ENCODE measurements at places on chromosomes 12 and 14.

DNA sequence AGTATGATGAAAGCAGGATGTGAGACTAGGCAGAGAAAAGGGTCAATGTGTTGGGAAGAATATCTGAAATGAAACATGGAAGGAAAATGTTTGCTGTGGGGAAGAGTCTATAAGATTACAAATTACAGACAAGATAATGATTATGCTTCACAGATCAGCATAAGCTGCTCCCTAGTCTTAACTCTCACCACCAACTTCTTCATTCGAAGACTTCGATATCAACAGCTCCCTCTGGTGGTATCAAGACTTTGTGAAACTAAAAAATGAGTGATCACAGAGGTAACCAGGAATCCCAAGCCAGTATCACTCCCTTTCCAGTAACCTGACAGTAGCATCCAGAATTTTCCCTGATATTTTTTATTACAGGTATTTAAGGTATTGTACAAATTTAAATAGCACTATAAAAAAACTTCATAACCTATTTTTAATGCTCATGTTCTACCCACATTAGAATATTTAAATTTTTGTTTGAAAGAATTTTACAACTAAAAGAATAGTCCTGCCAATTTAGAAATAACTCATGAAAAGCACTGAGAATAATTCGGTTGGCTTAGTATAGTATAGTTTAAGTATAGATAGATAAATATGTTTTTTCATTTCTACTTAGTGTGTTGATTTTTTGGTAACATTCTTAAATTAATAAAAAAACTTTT is 84.4 kb downstream of the C2CD5 start:
- DNase-seq: no peak

- no peak for DNase-seq
Measured at GRCh38 chr12:53659571-53659981, 16.3 kb downstream of the ATP5MC2 start.

GRCh38 chr12:92233346-92234015 is 87.8 kb upstream of the BTG1 start:
- no peak for DNase-seq

DNA sequence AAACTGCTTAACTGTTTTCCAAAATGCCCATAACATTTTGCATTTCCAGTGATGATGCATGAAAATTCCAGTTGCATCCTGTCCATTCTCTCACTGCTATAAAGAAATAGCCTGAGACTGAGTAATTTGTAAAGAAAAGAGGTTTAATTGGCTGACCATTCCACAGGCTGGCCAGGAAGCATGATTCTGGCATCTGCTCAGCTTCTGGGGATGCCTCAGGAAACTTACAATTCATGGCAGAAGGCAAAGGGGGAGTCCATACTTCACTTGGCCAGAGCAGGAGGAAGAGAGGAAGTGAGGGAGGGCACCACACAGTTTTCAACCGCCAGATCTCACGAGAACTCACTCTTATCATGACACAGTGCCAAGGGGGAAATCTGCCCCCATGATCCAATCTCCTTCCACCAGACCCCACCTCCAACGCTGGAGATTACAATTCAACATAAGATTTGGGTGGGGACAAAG is 18.2 kb upstream of the CLEC2D start:
- DNase-seq: no peak

DNA sequence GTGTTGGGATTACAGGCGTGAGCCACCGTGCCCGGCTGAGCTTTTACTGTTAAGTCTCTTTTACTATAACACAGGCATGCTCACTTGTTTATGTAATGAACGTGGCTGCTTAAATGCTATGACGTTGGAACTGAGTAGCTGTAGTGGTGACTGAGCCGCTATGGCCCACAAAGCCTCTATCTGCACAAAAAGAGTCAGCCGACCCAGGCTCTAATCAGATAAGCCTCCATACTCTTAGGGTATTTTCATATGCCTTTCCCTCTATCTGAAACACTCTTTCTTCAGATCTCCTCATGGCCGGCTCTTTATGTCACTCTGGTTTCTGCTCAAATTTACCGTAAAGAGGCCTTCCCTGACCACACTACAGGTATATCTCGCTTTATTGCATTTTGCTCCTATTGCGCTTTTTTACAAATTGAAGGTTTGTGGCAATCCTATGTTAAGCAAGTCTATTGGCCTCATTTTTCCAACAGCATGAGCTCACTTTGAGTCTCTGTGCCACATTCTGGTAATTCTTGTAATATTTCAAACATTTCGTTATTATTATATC is 8.0 kb downstream of the SLC2A14 start:
- no peak for DNase-seq

DNA sequence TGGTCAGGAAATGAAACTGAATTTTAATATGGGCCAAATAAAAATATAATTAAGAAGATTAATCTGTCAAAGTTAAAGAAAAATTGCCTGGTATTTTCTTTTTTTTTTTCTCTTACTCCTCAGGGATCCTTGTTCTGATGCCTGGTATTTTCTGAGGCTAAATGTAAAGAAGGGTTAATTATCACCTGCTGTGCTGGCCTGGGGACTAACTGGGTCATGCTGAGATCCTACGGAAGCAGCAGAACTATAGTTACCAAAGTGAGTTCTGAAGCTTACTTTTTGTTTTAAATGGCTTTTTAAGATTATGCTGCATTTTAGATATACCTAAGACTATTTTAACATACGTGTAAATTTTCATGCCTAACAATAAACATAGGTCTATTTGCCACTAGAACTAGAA is 23.3 kb downstream of the ZC2HC1C start:
- DNase-seq: no peak

GRCh38 chr14:80930836-80931389 is 10.6 kb downstream of the CEP128 start:
- peak; percentile 20 for DNase-seq

GRCh38 chr12:115916910-115917668 is 360.4 kb downstream of the MED13L start:
- peak; percentile 67 for DNase-seq

DNA sequence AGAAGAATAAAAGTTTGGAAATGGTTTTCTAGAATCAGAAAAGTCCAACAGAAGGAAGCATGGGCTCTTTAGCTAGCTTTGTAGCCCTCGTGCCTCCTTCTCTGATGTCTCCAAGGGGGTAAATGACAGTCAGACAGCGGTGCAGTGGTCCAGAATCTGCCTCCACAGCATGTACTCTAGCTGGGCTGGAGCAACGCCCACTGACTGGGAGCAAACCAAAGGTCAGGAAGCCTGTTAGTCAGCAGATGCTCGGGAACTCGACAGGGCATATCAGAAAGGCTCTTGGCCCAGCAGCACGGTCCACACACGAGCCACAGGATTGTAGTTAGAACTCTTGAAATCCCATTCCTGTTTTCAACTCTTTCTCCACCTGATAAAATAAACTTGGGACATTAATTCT is 164.3 kb downstream of the GRIN2B start:
- no peak for DNase-seq

GRCh38 chr14:67856827-67857226 is 37.2 kb downstream of the RAD51B start:
- DNase-seq: no peak

- no peak for DNase-seq
Measured at GRCh38 chr14:104384776-104385071, 194.8 kb upstream of the C14orf180 start.

- no peak for DNase-seq
Measured at GRCh38 chr14:58701604-58702003, 63.8 kb downstream of the DACT1 start.

DNA sequence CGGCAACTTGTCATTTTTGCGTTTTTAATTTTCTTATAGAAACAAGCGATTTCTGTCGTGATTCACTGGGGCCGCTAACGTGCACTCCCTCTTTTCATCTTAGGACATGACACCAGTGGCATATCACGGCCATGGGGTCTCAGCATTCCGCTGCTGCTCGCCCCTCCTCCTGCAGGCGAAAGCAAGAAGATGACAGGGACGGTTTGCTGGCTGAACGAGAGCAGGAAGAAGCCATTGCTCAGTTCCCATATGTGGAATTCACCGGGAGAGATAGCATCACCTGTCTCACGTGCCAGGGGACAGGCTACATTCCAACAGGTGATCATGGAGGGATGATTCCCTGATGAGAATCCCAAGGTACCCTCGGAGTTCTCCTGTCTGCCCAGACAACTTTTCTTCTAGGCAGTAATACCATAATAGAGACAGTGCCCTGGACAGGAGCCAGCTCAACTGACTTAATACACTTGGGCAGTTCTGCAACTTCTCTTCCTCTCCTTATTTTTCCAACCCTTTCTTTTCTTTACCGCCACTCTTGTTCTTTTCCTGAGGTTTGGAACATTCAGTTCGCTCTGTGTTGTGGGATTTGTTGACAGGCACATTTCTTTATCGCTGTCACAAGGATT is 821 bp downstream of the TMEM106C start:
- DNase-seq: no peak

DNA sequence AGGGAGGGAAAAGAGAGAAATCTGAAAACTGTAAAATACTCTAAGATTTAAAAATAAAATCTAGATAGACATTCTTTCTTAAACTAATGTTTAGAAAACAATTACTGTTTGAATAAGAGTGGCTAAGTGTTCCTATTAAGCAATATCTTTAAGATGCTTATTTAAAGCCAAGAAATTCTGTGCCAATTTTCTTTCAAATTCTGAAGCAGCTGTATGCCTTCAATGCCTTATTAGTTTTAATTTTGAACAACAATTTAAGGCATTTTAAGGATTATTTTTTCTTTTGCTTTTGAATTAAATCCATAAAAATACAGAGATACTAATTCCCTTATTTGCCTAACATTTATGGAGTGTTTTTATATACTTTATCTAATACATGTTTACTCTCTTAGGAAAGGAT is 50.3 kb upstream of the KITLG start:
- no peak for DNase-seq

GRCh38 chr12:6532927-6533652 is 1.2 kb upstream of the GAPDH start:
- DNase-seq: peak; percentile 34

DNA sequence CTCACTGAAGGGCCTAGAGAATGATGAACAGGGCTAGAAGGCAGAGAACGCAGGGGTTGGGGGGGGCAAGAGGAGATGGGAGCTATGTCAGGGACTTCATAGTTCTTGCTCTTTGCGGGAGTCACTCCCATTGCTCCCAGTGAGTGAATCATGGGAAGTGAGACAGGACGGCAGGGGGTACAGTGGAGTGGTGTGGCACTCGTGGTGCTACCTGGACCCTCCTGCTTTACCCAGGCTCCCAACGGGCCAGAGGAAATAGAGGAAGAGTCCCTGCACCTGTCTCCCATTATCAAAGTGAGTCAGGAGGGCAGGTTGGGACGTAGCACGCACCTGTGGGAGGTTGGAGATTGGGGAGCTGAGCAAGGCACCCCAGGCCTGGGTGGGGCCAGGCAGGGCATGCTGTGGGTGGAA is 1.3 kb upstream of the KRT8 start:
- DNase-seq: no peak

DNA sequence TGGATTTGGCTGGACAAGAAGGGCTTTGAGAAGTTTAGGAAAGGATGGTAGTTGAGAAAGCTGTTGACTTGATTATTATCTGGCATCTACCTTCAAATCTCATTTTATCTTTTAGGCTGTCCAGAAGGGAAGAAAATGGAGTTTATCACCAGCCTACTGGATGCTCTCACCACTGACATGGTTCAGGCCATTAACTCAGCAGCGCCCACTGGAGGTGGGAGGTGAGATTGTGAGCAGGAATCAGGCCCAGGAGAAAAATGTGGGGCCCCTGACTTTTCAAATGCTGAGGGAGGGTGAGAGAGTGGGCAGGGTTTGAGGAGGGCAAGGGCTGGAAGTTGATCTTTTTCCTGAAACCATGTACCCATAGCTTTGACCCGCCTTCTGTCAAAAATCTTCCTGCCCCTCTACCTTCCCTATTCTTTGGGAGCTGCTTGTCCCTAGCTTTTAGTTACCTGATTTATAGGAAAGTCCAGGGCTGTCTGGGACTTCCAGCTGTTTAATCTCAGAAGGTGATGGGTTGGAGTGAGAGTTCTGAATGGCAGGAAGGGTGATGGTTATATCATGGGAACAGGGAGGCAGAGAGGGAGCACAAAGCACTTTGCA is 134.2 kb downstream of the SMOC1 start:
- peak; percentile 26 for DNase-seq

DNA sequence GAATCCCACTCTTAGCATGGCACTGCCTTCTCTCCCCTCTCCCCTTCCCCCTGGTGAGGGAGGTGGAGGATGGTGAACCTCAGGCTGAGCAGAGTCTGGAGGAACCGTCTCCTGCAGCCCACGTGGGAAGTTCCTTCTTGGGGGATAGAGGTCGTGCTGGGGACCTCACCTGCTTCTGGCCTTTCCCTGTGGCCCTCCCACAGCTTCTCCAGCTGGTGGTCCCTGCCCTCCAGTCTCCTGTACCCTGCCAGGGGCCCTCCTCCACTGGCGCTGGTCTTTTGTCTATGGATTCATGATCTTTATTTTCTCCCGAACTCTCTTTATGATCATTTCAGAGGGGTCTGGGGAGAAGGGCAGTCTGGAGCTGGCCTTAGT is 9.0 kb upstream of the MTA1 start:
- DNase-seq: no peak

DNA sequence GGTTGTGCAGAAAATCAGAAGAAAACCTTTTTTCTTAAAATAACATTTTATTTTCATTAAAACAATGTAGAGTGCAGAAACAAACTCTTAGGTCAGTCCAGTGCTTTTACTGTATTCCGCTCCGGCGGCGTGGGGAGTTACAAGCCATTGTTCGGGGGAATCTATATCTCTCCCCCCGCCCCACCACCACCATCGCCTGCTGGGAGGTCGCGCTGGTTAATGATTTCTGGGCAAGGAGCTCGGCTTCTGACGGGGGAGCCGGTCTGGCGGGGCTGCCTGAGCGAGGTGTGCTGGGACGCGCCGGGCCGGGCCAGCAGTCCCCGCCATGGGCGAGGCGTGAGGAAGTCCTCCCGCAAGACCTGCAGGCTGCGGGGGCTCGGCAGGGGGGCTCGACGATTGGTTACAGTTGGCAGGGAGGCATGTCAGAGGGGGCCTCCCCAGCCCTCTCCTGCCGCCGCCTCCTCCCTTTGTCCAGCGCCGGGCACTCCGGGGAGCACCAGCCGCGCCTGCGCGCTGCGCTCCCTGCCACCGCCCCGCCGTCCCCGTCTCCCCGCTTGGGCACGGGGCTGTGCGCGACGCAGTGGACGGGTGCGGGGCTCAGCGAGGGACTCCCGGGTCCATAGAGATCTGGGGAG is 1.0 kb upstream of the DUSP6 start:
- peak; percentile 35 for DNase-seq

GRCh38 chr14:89304561-89304960 is 112.5 kb downstream of the FOXN3 start:
- DNase-seq: no peak

DNA sequence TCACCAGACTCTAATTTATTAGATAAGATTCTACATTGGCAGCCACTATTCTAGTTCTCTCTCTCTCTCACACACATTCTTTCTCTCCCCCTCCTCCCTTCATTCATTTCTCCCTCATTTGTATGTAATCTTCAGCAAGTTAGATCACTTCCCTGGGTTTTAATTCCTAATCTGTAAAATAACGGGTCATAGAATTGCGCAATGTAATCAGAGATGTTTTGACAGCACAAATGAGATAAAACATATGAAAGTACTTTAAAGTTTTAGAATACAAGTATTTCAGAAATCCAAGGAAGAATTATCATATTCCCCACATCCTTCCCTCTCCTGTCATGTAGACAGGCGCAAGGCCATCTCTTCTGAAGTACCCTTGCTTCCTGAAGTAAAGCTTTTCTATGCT is 21.7 kb downstream of the STYK1 start:
- DNase-seq: no peak
